Activated CD8-positive, alpha-beta T cell treated with anti-CD3 and anti-CD28 coated beads, Interleukin-2, amount 10 ng/mL, durations not matched to agents 7 days and 5 days (primary cell): ENCODE measurements at places on chromosomes 11 and 22. TPM values are rescaled to one million over a fixed set of nuclear protein-coding genes. Genes with fewer than 3 reads are reported as not detected.
A peak's percentile ranks its signal among the peaks of the same experiment; 100 is the strongest.

Gene SLC22A8
- total RNA-seq: not detected

Gene SERPIND1
- total RNA-seq: not detected

GRCh38 chr11:47983464-47984397, 3.4 kb downstream of the PTPRJ start:
- peaks cover 54% of the 10 kb centered on the region for H3K4me1 ChIP-seq
- H3K27ac ChIP-seq: peak overlapping the region; percentile 68
- peak overlapping the region; percentile 64 for H3K4me3 ChIP-seq
- H3K36me3 ChIP-seq: peaks cover 39% of the 10 kb centered on the region

Gene C1QTNF4
- not detected for total RNA-seq

Gene BTBD18
- total RNA-seq: not detected

- no peak overlapping the region for H3K4me3 ChIP-seq
- H3K27me3 ChIP-seq: no peaks in the 10 kb centered on the region
- no peak overlapping the region for H3K27ac ChIP-seq
- H3K36me3 ChIP-seq: no peaks in the 10 kb centered on the region
- DNase-seq: no peak
- H3K4me1 ChIP-seq: peaks cover 18% of the 10 kb centered on the region
Observed at GRCh38 chr22:49663311-49663711, 164.4 kb downstream of the BRD1 start.

Gene HNRNPUL2
- total RNA-seq: 67.0 TPM

GRCh38 chr11:57403802-57404147, 13.3 kb upstream of the PRG2 start:
- DNase-seq: no peak
- H3K27ac ChIP-seq: no peak overlapping the region
- H3K4me1 ChIP-seq: peaks cover 26% of the 10 kb centered on the region

DNA sequence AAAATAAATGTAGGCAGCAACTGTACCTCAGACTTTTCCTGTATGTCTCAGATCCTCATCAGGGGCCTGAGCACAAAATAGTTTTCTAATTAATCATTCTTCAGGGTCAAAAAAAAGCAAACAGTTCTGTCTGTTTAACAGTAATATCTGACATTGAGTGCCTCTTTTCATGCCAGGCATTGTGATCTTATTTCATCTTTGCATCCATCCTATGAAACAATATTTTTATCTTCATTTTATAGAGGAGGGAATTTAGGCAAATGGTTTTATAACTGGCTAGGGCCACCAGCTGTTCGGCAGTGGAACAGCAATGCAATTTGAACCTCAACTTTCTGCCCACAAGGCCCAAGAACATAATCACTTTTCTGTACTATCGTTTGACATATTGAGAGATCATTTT, 145.6 kb downstream of the WNT7B start:
- H3K4me3 ChIP-seq: no peak overlapping the region
- H3K4me1 ChIP-seq: peaks cover 8% of the 10 kb centered on the region
- no peak for DNase-seq
- no peak overlapping the region for H3K27ac ChIP-seq
- H3K27me3 ChIP-seq: no peaks in the 10 kb centered on the region

Gene KREMEN1
- not detected for total RNA-seq

DNA sequence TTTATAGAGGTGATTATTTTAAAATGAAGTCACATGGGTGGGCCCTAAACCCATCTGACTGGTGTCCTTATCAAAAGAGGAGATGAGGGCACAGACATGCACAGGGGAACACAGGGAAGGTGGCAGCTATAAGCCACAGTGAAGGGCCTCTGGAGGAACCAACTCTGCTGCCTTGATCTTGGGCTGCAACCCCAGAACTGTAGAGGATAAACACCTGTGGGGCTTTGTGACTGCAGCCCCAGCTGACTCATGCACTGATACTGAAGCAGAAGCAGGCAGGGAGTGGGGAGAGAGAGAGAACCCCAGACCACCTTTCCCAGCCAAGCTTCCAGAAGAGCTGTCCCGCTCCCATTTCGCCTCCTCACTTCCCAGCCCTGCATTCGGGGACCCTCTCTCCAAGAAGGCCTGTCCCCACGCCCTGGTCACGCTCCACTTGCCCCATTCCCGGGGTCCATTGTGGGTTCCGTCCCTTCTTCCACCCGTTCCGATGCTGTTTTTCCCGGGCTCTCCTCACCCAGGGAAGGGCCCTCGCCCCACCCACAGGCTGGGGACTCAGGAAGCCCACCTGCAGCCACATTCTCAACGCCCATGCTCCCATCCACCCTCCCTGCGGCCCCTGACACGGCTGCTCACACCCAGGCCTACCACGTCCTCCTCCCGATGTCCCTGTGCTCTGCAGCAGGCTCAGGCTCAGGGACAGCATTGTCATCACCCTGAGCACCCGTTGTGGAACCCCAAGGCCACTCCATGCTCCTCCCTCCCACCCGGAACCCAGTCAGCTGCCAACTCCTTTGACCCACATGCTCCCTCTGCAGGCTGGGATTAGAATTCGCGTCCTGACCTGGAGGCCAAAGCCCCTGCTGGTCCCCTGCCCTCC, 90.8 kb upstream of the SHANK2 start:
- H3K27ac ChIP-seq: no peak overlapping the region
- H3K4me3 ChIP-seq: no peak overlapping the region
- peak; percentile 23 for DNase-seq

GRCh38 chr11:65066805-65067291, 8.5 kb upstream of the NAALADL1 start:
- H3K4me3 ChIP-seq: no peak overlapping the region
- H3K4me1 ChIP-seq: no peaks in the 10 kb centered on the region
- H3K27me3 ChIP-seq: peaks cover 2% of the 10 kb centered on the region
- no peak overlapping the region for H3K27ac ChIP-seq

- H3K4me1 ChIP-seq: no peaks in the 10 kb centered on the region
- no peaks in the 10 kb centered on the region for H3K27me3 ChIP-seq
- no peak overlapping the region for H3K4me3 ChIP-seq
- no peaks in the 10 kb centered on the region for H3K36me3 ChIP-seq
Observed at GRCh38 chr11:131858505-131858904, 488.1 kb downstream of the NTM start.

GRCh38 chr11:126880872-126881271, 119.7 kb downstream of the KIRREL3 start:
- no peak for DNase-seq
- no peaks in the 10 kb centered on the region for H3K27me3 ChIP-seq

DNA sequence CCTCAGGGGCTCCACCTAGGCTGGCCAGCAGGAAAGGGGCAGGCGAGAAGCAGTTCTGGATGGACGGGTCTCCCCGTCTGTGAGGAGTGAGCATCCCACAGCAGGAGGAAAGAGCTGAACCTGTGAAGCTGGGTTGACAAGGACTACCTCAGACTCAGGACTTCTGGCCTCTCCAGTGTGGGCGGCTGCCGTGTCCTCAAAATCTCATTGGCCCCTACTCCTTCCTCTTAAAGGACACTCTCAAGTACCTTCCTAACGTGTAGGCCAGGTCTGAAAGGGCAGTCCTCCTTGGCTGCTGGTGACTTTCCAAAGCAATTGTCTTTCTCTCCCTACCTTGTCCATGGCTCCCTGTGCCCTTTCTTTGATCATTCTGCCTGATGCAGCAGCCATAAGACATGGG, 107.0 kb upstream of the AKIP1 start:
- no peak overlapping the region for H3K27ac ChIP-seq
- H3K4me1 ChIP-seq: no peaks in the 10 kb centered on the region
- H3K36me3 ChIP-seq: no peaks in the 10 kb centered on the region
- H3K27me3 ChIP-seq: no peaks in the 10 kb centered on the region
- H3K4me3 ChIP-seq: no peak overlapping the region
- DNase-seq: no peak

GRCh38 chr11:45654231-45655011, 11.0 kb downstream of the CHST1 start:
- no peaks in the 10 kb centered on the region for H3K36me3 ChIP-seq
- H3K27me3 ChIP-seq: peaks cover 16% of the 10 kb centered on the region
- no peak overlapping the region for H3K27ac ChIP-seq
- peaks cover 20% of the 10 kb centered on the region for H3K4me1 ChIP-seq

Gene PPP2R1B
- 57.7 TPM for total RNA-seq

- no peak overlapping the region for H3K27ac ChIP-seq
- H3K36me3 ChIP-seq: peaks cover 5% of the 10 kb centered on the region
- H3K27me3 ChIP-seq: no peaks in the 10 kb centered on the region
- H3K4me3 ChIP-seq: no peak overlapping the region
- no peak for DNase-seq
- H3K4me1 ChIP-seq: no peaks in the 10 kb centered on the region
Observed at GRCh38 chr11:63745304-63746170, 23.0 kb downstream of the ZFTA start.

DNA sequence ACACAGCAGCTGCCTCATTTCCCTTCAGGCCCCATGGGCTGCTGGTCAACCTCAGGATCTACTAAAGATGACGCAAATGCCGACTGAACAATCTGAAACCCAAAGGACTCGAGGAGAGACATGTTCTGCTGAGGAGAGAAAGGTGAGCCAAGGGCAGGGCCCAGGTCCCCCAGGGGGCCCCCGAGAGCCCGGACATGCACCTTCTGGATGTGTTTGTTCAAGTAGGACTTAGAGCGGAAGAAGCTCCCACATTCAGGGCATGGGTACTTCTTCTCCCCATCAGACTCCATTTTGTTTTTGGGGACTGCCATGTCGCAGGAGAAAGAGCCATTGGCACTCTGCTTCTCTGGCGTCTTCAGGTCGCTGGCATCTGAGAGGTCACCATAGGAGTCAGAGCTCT, 19.3 kb downstream of the PATZ1 start:
- no peak overlapping the region for H3K4me3 ChIP-seq
- H3K36me3 ChIP-seq: peaks cover 64% of the 10 kb centered on the region
- no peak overlapping the region for H3K27ac ChIP-seq

- H3K27ac ChIP-seq: no peak overlapping the region
- H3K27me3 ChIP-seq: peaks cover 11% of the 10 kb centered on the region
- H3K36me3 ChIP-seq: no peaks in the 10 kb centered on the region
- no peaks in the 10 kb centered on the region for H3K4me1 ChIP-seq
- DNase-seq: peak; percentile 8
Observed at GRCh38 chr11:44993971-44994704, 43.5 kb upstream of the TP53I11 start.

Gene CDC42EP2
- total RNA-seq: 1.2 TPM

DNA sequence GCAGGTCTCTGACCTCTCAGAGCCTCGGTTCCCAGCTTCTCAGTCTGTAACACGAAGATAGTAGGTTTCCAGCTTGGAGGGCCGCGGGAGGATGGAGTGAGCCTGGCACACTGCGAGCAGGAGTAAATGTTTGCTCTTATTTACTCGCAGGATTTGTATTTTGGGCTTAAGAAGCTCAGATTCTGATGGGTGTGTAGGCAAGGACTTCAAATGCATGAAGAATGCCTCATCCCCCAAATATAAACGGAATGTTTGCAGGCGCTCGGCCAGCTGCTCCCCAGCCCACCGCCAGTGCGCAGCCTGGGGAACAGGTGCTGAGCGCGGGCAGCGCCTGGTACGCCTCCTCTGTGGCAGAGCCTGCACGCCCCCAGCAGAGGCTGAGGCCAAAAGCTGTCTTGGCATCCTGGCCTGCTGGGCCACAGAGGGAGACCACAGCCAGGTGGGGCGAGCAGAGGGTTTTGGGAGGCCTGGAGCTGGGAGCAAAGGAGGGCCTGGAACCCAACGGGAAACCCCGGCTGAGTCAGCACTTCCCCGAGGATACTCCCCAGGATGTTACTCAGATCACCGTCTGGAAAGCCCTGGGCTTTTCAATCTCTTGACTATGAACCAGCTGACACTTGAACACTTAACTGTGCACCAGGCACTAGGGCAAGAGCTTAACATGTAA, 9.4 kb downstream of the EHD1 start:
- H3K36me3 ChIP-seq: peaks cover 58% of the 10 kb centered on the region
- H3K27ac ChIP-seq: peak overlapping the region; percentile 86
- DNase-seq: no peak
- H3K4me1 ChIP-seq: peaks cover 89% of the 10 kb centered on the region

- no peak for DNase-seq
- no peaks in the 10 kb centered on the region for H3K27me3 ChIP-seq
- no peaks in the 10 kb centered on the region for H3K4me1 ChIP-seq
- H3K36me3 ChIP-seq: peaks cover 36% of the 10 kb centered on the region
Observed at GRCh38 chr11:59573216-59573615, 42.4 kb downstream of the OSBP start.

DNA sequence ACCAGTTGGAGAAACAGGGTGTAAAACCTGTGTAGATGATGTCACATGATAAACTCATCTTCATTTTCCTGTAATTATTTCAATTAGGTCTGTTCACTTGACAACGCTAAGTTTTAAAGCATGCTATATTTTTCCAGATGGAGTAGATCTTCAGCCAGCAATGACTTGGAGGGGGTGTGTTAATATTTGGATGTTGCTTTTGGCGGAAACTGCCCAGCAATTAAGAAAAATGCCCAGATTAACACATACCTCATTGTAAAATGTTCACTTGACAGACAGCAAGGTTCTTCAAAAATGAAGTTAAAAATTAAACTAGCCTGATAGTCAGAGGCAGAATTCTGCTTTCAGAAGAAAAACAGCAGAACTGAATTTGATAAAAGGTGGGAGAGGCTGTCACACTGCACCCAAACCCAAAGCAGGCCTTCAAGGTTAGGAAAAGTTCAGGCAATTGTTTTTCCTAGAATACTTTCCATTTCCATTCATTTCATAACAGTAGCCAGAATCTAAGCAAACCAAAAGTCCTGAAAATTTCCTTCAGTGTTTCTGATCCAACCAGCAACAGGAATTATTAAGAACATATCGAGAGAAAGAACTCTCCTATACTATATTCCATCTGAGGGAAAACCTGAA, 33.0 kb downstream of the VSIG10L2 start:
- no peaks in the 10 kb centered on the region for H3K4me1 ChIP-seq
- no peak overlapping the region for H3K4me3 ChIP-seq
- no peak for DNase-seq
- H3K27ac ChIP-seq: no peak overlapping the region

DNA sequence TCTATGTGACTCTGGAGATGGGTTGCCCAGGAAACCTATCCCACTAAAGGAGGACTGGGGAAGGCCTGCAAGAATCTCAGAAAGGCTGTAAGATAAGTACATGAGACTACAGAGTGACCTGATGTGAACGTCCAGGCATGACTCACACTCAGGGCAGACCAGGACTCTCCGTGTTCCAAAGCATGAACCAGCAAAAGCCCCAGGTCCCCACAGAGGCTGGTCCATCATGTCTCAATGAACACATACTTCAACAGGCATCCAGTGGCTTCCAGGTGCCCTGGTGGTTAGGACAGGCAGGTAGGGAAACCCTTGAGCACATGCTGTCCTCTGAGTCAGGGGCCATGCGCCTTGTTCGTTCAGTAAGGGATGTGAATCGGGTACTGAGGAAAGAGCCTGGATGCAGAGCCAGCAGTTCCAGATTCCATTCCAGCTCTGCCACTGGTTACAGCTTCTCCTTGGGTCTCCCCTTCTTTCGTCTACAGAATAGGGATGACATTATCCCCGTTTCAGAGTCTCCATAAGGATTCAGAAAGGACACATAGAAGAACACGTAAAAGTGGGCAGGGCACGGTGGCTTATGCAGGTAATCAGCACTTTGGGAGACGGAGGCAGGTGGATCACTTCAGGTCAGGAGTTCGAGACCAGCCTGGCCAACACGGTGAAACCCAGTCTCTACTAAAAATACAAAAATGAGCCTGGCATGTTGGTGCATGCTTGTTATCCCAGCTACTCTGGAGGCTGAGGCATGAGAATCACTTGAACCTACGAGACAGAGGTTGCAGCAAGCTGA, 129.0 kb upstream of the TEAD1 start:
- no peak for DNase-seq
- H3K27me3 ChIP-seq: peaks cover 2% of the 10 kb centered on the region
